Naive B cell (primary cell): ENCODE measurements at places on chromosomes 13 and 19. TPM values are rescaled to one million over a fixed set of nuclear protein-coding genes. Genes with fewer than 3 reads are reported as not detected.

DNA sequence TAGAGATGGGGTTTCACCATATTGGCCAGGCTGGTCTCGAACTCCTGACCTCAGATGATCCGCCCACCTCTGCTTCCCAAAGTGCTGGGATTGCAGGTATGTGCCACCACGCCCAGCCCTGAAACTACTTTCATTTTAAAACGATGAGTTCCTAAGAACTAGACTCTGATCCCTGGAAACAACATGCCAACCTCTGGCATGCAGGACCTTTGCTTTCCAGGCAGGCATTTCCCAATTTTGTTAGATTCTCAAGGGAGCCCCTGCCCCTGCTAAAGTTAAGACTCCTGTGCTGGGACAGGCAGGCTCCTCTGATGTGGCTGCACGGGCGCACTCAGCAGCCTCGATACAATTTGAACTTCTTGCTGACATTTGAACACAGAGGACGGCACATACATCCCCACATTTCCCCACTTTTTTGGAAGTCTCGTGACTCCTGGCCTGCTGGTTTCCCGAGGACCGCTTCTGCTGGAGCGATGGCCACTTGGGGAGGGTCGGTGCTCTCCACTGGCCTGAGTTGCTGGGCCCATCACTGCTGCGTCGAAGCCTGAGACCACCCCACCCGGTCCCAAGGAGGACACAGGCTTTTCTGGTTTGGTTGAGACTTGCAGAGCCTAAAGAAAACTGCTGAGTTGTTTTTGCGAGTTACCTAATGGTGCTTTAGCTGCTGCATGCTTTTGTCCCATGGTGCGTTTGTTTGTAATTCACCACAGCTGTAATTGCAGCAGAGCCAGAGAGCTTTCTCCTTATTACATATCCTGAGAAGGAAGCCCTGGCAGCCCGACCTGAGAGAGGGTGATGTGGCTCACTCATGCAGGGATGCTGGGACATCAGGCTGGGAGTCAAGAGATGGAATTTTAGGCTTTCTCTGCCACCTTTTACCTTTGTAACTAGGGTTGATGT lies 8.2 kb downstream of the ATP11A start:
- DNase-seq, result no peak
- peaks cover 4% of the 10 kb centered on the region for H3K27me3 ChIP-seq
- H3K4me1 ChIP-seq, result peaks cover 9% of the 10 kb centered on the region
- H3K27ac ChIP-seq, result no peak overlapping the region

GRCh38 chr13:39397226-39397895 lies 205.6 kb downstream of the LHFPL6 start:
- no peak for DNase-seq
- no peak overlapping the region for H3K4me3 ChIP-seq
- no peaks in the 10 kb centered on the region for H3K4me1 ChIP-seq
- H3K27ac ChIP-seq, result no peak overlapping the region
- H3K36me3 ChIP-seq, result no peaks in the 10 kb centered on the region

The AMH gene
- polyA plus RNA-seq, result not detected

The ACP7 gene
- not detected for polyA plus RNA-seq
